ENCODE measurements at places on chromosomes 16 and 17.
A peak's percentile ranks its signal among the peaks of the same experiment; 100 is the strongest.

GRCh38 chr17:57033296-57033695 is 51.8 kb upstream of the AKAP1 start:
- no peak for DNase-seq

DNA sequence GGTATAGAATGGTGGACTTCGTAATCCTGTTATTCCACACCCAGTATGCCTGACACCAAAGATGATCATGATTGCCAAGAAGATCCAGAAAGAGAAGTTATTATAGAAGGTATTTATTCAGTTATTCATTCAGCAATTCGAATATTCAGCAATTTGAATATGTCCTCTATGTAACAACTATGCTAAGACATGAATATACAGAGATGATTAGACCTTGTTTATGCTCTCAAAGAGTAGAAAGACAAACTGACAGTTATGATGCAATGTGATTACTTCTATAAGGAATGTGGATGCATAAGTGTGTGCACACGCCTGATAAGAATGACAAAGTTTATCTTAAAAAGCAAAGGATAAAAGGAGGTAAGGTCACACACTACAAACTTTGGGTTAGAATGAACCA is 218.1 kb downstream of the CDH11 start:
- no peak for DNase-seq

DNA sequence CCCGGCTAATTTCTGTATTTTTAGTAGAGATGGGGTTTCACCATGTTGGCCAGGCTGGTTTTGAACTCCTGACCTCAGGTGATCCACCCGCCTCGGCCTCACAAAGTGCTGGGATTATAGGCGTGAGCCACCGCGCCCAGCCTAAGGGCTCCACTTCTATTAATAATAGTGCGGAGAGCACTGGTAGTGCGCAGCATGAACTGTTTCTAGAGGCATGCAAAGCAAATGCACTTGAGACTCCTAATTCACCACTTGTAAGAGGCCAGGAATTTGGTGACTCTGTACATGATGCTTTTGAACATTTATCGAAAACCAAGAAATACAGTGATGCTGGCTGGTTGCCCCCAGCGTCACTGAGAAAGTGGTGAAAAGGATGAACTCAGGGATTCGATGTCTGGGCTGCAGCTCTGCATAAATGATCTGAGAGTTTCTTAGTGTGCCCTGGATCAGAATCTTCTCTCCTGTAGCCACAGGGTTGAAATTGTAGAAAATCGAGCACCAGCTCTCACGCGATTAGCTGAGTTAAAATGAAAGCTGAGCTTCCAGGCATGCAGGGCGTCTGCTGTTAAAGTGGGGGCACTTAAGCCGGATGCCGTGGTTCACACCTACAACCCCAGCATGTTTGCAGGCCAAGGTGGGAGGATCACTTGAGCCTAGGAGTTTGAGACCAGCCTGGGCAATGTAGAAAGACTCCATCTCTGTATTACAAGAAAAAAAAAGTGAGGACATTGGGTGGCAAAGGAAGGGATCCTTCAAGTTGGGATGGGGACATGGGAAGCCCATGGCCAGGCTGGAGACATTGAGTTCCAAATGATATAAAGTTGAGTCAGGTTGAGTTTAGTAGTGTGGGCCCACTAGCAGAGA is 4.8 kb downstream of the RNF213 start:
- DNase-seq, result peak; percentile 60

DNA sequence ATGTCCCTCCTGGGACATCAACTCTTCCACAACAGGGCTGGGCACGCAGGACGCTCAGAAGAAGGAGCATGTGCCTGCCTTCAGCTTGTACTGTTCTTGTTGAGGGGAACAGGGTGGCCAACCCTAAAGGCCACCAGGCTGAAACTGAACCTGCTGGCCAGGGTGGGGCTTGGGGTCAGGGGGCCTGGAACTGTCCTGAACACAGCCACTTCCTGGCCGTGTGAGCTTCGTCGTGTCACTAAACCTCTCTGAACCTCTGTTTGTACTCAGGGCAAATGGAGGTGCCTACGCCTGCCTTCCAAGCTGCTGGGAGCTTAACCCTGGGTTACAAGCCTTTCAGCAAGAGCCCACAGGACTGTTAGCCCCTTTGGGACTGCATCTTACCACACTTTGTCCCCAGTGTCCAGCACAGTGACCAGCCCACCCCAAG is 6.7 kb downstream of the ARHGAP27 start:
- no peak for DNase-seq
